ENCODE measurements at places on chromosomes 7 and 10.

DNA sequence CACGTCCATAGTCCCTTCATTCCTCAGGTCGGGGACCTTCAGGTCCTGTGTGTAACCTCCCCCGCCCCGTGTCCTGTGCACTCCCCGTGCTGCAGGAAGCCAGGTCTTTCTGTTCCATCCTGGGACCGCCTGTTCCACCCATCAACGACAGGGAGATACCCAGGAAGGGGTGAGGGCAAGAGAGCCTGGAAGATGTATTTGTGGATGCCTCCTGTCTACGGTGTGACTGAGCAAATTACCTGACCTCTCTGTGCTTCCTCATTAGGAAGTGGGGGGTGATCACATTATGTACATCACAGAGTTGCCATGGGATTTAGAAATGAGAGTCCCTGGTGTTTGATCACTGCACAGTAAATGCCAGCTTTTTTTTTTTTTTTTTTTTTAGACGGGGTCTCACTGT lies 46.3 kb downstream of the GRID2IP start:
- no peak for DNase-seq
- peak overlapping the region; percentile 81 for H3K4me3 ChIP-seq
- H3K4me1 ChIP-seq, result peaks cover 4% of the 10 kb centered on the region
- no peaks in the 10 kb centered on the region for H3K27me3 ChIP-seq
- no peak overlapping the region for H3K27ac ChIP-seq
- no peaks in the 10 kb centered on the region for H3K36me3 ChIP-seq

- H3K36me3 ChIP-seq, result peaks cover 35% of the 10 kb centered on the region
- no peak for DNase-seq
- H3K4me3 ChIP-seq, result no peak overlapping the region
- H3K27me3 ChIP-seq, result no peaks in the 10 kb centered on the region
These were observed 109.1 kb downstream of the CHCHD3 start for GRCh38 chr7:132972745-132973144.

DNA sequence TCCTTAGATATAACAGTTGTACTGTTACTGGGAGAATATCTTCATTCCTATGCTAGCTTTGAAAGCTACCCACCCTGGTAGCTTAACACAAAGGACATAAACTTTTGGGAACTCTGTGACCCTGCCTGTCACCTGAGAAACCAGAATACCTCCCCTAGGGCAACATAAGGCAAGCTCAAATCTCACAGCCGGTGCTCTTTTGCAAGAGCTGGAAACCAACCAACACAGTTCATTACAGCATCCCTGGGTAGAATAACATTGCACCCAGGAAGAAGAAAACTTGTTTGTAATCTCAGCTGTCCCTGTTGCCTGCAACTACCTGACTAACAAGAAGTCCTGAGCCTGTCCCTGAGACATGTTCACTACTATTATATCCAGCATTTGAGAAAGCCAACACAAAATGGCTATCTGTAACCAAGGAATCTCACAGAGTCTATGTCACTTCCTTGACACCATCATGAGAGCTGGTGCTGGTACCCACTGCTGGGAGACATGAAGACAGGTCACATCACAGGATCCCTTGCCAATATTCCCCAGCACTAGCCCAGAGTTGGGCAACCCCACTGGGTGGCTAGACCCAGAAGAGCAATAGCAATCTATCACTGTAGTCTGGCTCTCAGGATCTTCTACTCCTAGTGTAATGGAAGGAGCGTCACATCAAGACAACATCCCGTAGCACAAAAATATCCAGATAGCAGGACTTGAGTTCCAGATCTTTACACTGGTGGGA lies 31.3 kb downstream of the AKR1C3 start:
- H3K27me3 ChIP-seq, result peaks cover 2% of the 10 kb centered on the region
- DNase-seq, result no peak

DNA sequence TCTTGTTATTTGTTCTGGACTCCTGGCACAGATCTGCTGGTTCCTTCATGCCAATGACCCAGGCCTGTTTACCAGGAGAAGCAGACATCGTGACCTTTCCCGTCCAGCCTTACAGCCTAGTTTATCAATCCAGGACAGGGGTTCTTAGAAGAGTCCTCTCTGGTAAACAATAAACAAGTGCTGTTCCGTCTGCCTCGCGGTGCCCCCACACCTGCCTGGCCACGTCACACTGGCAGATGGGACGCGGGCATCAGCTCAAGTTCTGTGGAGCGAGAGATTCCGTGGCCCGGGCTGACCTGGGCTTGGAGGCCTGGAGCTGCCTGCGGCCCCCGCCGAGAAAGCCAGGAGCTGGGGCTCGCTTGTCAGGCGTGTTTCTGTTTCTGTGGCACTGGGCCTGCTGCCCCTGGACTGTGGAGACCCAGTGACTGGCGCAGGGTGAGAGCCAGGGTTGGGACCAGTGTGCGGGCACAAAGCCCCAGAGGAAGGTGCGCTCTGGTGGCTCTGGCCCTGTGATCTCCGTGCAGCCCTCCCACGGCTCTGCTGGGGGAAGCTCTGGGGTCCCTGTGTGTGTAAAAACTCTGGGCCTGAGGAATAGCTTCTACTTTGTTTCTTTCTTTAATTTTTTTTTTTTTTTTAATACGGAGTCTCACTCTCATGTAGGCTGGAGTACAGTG lies 28.4 kb upstream of the PFKFB3 start:
- H3K36me3 ChIP-seq, result peaks cover 20% of the 10 kb centered on the region
- peak overlapping the region; percentile 12 for H3K27ac ChIP-seq
- H3K4me3 ChIP-seq, result no peak overlapping the region
- H3K4me1 ChIP-seq, result peaks cover 68% of the 10 kb centered on the region

DNA sequence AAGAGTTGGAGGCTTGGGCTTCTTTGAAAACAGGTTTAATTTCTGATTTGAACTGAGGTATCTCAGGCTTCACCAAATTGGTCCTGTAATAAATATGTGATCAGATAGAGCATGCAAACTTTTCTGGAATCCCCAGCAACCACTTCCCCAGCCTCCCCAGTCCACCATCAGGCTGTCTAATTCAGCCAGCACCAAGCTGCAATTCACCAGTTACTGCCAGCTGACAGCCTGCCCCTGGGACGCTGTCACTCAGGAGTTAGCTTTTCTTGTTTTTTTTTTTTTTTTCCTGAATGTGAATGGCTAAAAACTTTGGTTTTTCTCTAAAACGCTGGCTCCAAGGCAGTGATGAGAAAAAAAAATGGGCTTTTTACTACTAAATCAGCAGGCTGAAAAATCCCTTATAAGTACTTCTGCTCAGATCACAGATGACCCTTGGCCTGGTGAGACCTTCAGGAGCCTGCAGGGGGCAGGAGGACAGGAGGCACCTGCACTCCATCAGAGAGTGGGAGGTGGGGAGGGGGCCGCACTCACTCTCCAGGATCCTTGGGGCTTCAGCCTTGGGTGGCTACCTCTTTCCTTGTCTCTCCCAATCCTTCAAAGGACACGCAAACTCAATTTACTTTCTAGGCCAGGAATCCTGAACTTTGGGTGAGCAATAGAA lies 349.4 kb downstream of the GATA3 start:
- peak; percentile 22 for DNase-seq
- peak overlapping the region; percentile 95 for H3K27ac ChIP-seq
- H3K4me1 ChIP-seq, result peaks cover 71% of the 10 kb centered on the region

- H3K36me3 ChIP-seq, result no peaks in the 10 kb centered on the region
- H3K27me3 ChIP-seq, result no peaks in the 10 kb centered on the region
- DNase-seq, result no peak
- H3K4me1 ChIP-seq, result peaks cover 80% of the 10 kb centered on the region
- H3K27ac ChIP-seq, result no peak overlapping the region
These were observed 14.7 kb downstream of the CCNY start for GRCh38 chr10:35351021-35351420.

DNA sequence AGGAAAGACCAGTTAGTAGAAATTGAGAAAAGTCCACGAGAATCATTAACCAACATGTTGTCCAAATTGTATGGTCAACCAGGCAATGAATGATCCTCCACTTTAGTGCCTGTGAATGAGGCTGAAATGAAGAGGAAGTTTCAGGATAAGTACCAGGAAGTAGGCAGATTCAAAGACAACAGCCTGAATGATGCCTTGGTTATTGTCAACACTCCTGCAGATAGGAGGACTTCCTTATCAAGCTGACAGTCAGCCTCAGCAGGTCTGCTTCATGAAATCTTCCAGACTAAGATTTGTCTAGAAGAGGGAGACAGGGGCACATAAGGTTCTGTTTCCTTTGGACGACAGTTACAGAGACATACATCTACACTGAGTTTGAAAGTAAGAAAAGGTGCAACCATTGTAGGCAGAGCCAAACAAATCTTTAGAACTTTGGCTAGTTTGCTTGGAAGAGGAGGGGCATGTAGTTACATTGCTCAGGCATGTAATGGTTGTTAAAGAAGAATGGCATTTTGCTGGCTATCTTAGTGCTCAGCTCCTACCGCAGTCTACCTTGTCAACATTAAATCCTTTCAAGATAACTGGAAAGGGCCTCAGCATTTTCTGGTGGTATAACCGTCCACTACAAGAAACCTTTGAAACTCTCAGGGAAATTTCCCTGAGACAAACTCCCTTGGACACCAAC lies 81.4 kb downstream of the ABI1 start:
- DNase-seq, result no peak
- no peak overlapping the region for H3K27ac ChIP-seq
- H3K4me3 ChIP-seq, result no peak overlapping the region
- no peaks in the 10 kb centered on the region for H3K27me3 ChIP-seq
- no peaks in the 10 kb centered on the region for H3K36me3 ChIP-seq

- H3K36me3 ChIP-seq, result peaks cover 43% of the 10 kb centered on the region
- H3K27ac ChIP-seq, result peak overlapping the region; percentile 42
- H3K4me3 ChIP-seq, result no peak overlapping the region
- no peak for DNase-seq
- peaks cover 75% of the 10 kb centered on the region for H3K4me1 ChIP-seq
- no peaks in the 10 kb centered on the region for H3K27me3 ChIP-seq
These were observed 84.5 kb downstream of the CARD11 start for GRCh38 chr7:2959103-2959680.

GRCh38 chr10:51658000-51658399 lies 41.4 kb downstream of the CSTF2T start:
- DNase-seq, result no peak
- no peaks in the 10 kb centered on the region for H3K36me3 ChIP-seq
- H3K4me1 ChIP-seq, result no peaks in the 10 kb centered on the region
- no peak overlapping the region for H3K27ac ChIP-seq

- peaks cover 5% of the 10 kb centered on the region for H3K36me3 ChIP-seq
- DNase-seq, result peak; percentile 66
- H3K4me1 ChIP-seq, result peaks cover 11% of the 10 kb centered on the region
- no peak overlapping the region for H3K27ac ChIP-seq
- peaks cover 69% of the 10 kb centered on the region for H3K27me3 ChIP-seq
These were observed 9.4 kb downstream of the NXPH1 start for GRCh38 chr7:8442814-8443304.

DNA sequence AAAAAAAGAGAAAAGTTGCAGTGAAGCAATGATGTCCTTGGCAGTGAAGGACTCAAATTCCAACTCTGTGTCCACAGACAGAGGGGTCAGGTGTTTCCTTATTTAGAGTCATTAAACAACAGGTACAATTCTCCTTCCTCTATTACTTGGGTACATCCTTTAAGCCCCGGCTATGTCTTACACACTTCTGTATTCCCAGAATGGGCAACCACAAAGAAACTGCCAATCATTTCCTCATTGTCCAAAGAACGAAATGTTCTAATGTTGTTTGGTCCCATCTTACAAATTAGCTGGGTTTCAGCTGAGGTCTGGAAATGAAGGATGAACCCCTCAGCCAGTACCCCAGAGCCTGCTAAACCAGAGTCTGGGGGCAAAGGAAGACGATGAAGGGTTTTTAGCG lies 59.5 kb downstream of the GRB10 start:
- DNase-seq, result no peak
- no peaks in the 10 kb centered on the region for H3K36me3 ChIP-seq
- no peak overlapping the region for H3K4me3 ChIP-seq
- H3K27me3 ChIP-seq, result peaks cover 2% of the 10 kb centered on the region

DNA sequence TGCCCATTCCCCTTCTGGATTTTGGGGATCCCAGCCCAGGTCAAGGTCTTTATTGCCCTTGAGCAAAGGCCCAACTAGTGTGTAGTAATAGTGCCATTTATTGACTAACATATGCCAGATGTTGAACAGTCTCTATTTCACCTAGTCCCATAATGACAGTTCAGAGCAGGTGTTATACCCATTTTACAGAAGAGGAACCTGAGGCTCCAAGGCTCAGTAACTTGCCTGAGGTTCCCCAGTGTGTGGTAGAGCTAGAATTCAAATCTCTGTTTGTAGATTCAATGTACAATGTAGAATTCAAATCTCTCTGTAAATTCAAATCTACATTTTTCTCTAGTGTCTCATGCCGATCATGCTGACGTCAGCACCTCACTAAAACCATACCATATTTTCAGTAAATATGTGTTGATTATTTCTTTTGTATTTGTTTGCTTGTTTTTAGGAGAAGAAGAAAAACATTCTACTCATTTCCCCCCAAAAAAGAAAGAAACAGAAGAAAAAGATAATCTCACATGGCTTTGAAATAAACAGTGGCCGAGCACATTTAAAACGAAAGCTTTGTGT lies 329.7 kb downstream of the PRPF18 start:
- no peak for DNase-seq
- H3K4me3 ChIP-seq, result no peak overlapping the region
- H3K27ac ChIP-seq, result no peak overlapping the region
- no peaks in the 10 kb centered on the region for H3K4me1 ChIP-seq
- no peaks in the 10 kb centered on the region for H3K36me3 ChIP-seq
- H3K27me3 ChIP-seq, result no peaks in the 10 kb centered on the region

GRCh38 chr7:27714831-27715444 lies 25.0 kb upstream of the TAX1BP1 start:
- H3K36me3 ChIP-seq, result no peaks in the 10 kb centered on the region
- no peak overlapping the region for H3K27ac ChIP-seq
- H3K4me3 ChIP-seq, result no peak overlapping the region
- H3K27me3 ChIP-seq, result peaks cover 9% of the 10 kb centered on the region
- H3K4me1 ChIP-seq, result peaks cover under 1% of the 10 kb centered on the region
- no peak for DNase-seq

GRCh38 chr10:131337741-131338140 lies 26.2 kb upstream of the TCERG1L start:
- peaks cover 1% of the 10 kb centered on the region for H3K27me3 ChIP-seq
- H3K27ac ChIP-seq, result no peak overlapping the region

DNA sequence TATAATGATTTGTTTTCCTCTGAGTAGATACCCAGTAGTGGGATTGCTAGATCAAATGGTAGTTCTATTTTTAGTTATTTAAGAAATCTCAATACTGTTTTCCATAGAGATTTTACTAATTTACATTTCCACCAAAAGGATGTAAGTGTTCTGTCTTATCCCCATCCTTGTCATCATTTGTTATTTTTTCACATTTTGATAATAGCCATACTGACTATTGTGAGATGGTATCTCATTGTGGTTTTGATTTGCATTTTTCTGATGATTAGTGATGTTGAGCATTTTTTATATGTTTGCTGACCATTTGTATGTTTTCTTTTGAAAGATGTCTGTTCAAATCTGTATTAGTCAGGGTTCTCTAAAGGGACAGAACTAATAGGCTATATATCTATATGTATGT lies 160.0 kb upstream of the TMEM229A start:
- no peak overlapping the region for H3K4me3 ChIP-seq
- no peaks in the 10 kb centered on the region for H3K4me1 ChIP-seq
- no peaks in the 10 kb centered on the region for H3K36me3 ChIP-seq
- H3K27ac ChIP-seq, result no peak overlapping the region
- no peaks in the 10 kb centered on the region for H3K27me3 ChIP-seq

DNA sequence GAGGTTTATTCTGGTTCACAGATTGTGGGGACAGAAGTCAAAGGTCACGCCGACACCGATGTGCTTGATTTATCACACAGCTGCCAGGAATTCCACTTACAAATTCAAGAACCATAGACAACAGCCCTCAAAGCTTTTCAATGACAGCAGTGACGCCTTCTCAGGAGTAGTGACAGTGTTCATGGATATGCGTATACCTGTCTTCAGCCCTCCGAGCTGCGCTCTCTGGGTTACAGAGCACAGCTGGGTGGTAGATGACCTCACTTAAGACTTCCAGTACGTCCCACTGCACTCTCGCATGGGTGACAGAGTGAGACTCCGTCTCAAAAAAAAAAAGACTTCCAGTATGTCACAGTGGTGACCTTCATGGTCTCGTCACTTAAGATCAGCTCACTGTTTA lies 108.5 kb downstream of the TCERG1L start:
- H3K4me3 ChIP-seq, result no peak overlapping the region
- no peaks in the 10 kb centered on the region for H3K4me1 ChIP-seq
- H3K36me3 ChIP-seq, result no peaks in the 10 kb centered on the region
- H3K27ac ChIP-seq, result no peak overlapping the region

Measured in activated naive CD8-positive, alpha-beta T cell treated with anti-CD3 and anti-CD28 coated beads, Interleukin-2, amount 50 U/mL, for 24 hours (primary cell).